T-helper 2 cell (primary cell): ENCODE measurements at places on chromosomes 7 and 10.

DNA sequence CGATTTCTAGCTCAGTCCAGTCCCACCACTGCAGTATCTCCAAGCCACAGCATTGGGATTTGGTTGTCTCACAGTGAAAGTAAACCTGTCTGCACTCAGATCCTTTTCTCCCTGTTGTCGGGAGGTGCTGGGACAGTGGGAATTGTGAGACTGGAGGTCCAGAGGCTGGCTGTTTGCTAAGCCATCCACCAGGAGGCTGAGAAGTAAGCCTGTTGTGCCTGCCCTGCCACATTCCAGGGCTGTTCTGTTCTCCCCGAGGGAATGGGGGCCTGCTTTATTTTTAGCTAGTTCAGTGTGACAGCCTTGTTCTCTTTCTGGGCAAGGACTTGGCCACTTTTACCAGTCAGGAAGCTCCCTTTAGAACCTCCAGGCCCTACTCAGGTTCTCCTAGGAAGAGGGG lies 54.9 kb downstream of the HK1 start:
- no peak for DNase-seq

DNA sequence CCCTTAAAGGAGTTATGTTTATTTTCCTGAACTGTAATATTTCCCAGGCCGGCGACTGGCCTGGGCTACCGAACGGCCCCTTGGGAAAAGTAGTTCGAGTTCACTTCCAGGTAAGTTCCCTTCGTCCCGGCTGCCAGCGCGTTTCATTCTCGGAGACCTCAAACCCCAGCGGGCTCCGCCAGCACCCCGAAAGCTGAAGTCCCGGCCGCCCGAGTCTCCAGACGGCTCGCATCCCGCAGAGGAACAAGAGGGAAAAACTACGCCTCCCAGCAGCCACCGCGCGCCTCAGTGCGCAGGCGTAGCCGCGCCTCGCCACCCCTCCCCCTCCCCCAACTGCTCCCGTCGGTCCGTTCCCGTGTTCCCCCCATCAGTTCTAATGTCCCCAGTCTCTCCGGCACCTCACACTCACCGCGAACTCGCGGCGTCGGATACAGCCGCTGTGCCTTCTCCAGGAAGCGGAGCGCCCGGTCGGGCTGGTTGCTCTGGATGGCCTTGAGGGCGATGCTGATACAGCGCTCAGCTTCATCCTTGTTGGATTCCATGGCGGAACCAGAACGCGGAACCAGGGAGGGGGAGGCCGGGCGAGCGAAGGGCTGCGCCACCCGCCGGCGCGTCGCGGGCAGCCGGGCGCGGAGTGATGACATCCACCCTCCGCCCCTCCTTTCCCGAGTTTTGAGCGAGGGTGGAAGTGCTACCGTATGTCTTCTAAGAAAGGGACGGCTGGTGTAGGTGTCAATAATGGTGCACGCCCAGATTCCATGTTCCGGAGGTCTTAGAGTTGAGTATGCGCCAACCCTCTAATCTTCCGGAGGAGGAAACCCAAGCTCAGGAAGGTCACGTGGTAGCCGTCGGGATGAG lies at the start of gene DNAJB12:
DNAJB12 (minus strand) TSS at position 564 of the 858 bp plus-strand sequence; CDS start at position 542, 22 bp downstream.
- peak; percentile 83 for DNase-seq

DNA sequence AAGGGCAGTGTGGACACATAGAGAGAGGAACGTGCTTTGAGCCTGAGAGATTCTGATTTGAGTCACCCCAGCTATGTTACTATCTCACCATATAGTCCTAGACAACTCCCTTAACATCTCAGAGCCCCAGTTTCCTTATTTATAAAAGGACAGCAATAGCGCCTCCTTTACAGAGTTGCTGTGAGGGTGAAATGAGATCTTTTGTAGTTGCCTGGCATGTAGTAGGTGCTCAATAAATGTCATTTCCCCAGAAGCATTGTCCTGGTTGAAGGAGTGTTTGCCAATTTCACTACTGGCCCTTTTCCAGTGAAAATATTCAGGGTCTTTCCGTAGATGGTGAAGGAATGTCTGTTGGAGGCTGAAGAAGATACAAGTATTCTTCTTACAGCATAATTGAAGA lies 51.3 kb upstream of the FAM180A start:
- DNase-seq = peak; percentile 11

- DNase-seq = no peak
These were observed 109.4 kb downstream of the PPP1R17 start for GRCh38 chr7:31796375-31796774.

- DNase-seq = no peak
These were observed 36.8 kb downstream of the LRRC72 start for GRCh38 chr7:16563281-16564022.

DNA sequence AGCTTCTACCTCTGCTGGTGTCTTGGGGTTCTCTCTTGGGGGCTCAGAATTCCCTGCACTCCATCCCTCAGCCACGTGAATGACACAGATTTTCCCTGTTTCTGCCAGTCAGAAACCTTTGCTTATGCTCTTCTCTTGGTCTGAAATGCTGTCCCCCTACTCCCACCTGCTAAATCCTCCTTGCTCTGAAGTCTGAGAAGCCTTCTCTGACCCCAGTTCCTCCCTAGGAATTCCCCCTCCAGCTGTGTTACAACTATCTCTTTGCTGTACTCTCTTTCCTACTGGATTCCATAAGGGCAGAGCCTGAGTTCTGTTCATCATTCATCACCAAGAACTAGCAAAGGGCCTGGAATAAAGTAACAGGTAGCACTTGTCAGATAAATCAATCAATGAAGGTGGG lies 33.6 kb upstream of the AKR1E2 start:
- DNase-seq = no peak

DNA sequence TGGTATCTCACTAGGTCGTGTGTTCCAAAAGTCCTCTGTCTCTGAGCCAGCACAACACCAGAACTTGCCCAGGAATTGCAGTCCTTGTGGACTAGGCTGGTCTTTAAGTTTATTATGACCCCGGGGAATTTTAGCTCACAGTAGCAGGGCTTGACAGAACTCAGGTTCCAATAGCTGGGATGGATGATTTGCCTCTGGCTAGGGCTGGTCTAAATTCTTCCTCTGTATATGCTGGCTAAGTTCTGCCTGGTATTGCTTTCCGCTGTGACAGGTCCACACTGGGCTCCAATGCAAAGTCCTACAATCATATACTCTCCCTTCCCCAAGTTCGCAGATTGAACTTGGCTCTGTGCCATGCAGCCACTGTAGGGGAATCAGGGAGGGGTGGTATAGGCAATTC lies 52.5 kb downstream of the FAS start:
- DNase-seq = no peak

- no peak for DNase-seq
These were observed 28.2 kb downstream of the IL15RA start for GRCh38 chr10:5949009-5949759.

DNA sequence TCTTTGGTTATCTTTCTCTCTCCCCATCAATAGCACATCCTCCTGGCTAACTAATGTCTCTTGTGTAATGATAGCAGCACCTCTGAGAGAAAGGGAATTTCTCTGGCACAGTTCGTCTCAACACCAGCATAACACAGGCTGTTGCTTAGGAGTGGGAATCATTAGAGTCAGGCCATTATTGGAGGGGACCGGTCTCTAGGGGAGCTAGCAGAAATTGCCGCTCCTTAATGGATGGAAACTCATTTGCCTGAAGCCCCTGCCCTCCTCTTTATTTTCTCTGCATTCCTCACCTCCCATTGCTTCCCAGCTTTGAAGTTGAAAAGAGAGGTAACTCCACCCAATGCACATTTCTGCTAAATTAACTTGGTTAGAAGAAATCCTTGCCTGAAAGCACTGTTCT lies 11.9 kb downstream of the LRRC4 start:
- no peak for DNase-seq

DNA sequence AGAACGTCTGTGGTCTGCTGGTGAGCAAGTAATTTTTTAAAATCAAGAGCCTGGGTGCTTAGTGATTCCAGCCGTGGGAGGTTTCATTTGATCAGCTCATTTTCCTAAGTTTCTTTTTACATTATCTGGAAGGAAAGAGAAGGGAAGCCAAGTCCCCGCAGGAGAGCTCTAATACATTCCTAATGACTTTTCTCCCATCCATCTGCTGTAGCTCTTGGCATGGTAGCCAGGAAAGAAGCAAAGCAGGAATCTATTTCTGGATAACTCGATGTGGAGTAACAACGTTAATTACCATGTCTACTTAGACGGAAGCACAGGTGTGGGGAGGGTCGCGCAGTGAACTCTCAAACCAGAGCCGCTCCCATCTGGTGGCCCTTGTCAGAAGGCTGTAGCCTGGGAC lies 121.9 kb downstream of the PAXIP1 start:
- no peak for DNase-seq

DNA sequence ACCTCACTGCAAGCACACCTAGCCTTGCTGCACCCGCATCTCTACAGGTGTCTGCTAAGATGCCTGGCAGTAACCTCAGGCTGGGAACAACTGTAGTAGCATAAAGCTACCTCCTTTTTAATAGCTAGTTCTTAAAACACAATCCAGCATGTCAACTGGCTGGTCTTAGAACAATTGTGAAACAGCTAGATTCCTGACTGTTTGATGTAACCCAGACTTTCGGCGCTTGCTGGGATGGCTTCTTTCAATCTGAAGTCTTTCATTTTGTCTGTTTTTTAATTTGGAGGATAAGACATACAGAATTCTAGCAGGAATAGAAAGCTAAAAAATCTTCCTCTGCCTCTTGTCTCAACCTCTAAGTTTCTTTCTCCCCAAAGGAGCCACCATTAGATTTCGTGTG lies 59.8 kb downstream of the GSDME start:
- no peak for DNase-seq

- DNase-seq = no peak
These were observed 292.0 kb downstream of the WDR37 start for GRCh38 chr10:1347962-1348772.

DNA sequence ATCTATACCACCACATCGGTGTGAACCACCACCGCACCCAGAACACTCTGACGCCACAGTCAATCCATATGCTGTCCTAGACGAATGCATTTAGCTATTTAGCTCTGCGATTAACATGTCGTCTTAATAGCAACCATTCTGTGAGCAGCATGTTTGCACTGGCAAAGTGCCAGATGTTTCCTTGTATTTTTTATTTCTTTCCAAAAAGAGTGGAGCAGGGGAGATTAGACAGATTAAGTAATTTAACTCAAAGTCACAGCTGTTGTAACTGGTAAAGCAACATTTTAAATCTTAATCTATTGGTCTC lies 57.0 kb upstream of the ARL4A start:
- DNase-seq = no peak

GRCh38 chr7:47466832-47467231 lies 115.1 kb downstream of the TNS3 start:
- DNase-seq = no peak

DNA sequence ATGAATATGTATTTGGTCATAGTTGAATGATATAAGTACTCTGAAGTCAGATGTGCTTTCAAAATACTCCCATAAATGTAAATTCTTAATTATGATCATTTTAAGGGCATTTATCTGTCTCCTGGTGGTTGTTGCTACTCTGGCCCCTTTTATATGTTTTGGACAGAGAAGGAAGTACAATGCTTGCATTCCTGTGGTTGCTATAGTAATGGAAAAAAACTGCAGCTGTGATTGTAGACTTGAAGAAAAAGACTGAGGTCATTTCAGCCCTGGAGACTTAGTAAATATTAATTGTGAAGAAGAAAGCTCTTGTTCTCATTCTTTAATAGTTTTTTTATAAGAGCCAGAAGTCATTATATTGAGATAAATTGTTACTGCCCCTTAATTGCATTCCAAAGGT lies 70.2 kb upstream of the FERD3L start:
- no peak for DNase-seq

GRCh38 chr7:50832744-50833143 lies 50.0 kb upstream of the GRB10 start:
- no peak for DNase-seq

DNA sequence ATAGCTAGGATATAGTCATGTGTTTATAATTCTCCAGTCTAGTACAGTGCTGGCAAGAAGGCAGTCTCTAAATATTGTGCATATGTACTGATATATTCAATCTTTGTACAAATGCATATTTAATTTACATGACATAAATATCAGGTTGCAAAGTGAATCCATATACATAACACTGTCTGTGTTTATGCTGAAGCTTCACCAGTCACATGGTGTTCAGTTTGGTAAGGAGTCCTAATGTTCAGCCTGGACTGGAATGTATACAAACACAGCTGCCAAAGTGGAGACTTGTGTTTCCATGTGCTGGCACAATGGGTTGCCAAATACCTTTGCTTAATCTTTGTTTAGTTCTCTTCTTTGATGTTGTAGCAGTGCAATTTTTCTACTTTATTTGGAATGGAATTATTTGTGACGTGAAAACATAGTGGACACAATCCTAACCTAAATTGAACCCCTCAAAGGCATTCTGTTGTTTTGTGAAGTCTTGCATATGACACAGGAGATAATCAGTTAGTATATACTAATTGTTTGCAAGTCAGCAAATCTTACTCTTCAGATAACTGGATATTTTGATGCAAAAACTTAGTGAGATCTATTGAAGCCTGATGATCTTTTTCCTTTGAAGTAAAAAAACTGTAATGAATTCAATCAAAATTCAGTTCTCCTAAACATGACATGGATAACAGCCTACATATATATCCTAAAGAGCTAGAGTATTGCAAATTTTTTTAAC lies 17.3 kb upstream of the ARL4A start:
- DNase-seq = no peak

DNA sequence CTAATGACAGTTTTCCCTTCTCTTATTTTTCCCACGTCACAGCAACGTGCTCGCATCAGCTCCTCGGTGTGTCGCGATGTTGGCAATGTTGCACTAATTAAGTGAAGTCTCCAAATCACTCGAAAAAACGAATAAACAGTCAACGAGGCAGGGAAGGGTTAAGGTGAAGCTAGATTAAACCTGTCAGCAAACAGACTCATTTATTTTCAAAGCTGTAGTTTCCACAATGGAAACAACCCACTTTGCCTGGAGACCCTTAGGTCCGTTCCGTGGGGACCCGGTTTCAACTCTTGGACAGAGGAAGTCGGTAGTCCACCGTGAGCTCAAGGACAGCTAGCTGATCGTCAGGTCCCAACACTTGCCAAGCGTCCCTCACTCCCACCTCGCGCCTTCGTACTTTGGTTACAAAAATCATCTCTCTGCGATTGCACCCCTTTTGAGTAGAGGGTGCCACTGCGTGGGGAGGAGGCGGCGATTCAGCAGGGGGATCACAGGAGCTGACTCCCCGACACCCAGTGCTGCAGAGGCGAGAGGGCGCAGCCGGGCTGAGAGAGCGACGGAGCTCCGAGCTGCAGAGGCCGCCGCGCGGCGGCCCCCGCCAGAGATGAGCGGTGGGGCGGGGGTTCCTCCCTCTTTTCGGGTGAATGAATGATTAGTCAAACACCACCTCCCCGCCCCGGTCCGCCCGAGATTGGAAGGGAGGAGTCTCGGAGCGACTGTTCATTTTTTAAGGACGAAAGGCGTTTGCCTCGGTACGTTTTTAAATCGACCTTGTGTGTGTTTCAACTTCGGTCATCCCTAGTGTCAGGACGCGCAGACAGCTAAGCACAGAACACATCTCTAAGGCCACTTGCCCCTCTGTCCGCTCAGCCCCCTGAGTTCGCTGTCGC lies 1.3 kb upstream of the BMPER start:
- DNase-seq = no peak

GRCh38 chr10:116477986-116478664 lies 50.5 kb downstream of the PNLIPRP3 start:
- no peak for DNase-seq

DNA sequence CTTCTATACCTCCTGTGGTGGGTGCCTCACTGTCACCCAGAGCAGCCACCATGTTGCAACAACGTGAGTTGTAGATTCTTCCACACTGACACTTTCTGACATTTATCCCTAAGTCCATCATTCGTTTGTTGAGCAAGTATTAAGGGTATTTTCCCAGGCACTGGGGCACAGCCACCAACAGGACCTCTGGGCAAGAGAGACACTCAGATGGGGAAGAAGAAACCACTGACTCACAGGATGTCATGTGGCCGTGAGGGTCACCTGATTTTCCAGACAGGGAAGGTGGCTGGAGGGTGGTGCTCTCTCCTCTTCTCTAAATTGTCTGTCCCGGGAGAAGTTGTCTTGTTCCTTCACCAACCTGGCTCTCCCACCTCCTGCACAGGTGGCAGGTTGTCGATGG lies 51.7 kb upstream of the PPIF start:
- DNase-seq = no peak
